ENCODE measurements at places on chromosomes 4 and X.

GRCh38 chr4:168648929-168649328, 152.1 kb downstream of the PALLD start:
- DNase-seq, result no peak

DNA sequence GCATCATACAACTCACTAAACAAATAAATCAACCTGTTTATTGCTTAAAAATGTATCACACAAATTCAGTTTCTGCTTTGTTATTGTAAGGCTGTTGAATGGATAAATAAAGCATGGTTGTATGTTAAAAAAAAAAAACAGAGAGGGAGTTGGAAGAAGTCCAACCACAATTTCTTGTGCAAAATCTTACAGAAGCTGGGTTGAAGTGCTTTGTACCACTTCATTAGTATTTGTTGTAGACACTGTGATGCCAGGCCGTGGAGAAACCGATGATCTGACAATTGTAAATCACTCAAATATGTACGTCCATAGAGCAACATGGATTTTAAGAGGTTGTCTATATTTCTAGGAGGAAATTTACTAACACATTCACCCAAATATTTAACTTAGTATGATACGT, 132.6 kb upstream of the MXRA5 start:
- DNase-seq, result no peak

- no peak for DNase-seq
These were observed 77.9 kb downstream of the TBL1X start for GRCh38 chrX:9542761-9543111.

DNA sequence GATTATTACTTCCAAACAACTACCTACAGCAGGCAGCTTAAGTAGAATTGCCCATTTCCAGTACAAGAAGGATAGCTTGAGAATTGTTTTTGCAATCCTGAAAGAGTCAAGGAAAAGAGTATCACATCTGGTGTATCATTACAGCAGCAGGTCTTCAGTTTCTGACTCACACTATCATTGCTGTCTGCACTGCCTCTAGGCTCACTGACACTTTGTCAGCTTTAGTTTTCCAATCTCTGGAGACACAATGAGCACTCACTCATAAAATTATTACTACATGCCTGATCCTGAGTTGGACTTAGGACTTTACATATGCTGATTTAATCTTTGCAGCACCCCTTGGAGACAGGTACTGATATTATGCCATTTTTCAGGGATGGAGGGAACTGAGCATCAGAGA, 244.6 kb upstream of the BOD1L1 start:
- no peak for DNase-seq

DNA sequence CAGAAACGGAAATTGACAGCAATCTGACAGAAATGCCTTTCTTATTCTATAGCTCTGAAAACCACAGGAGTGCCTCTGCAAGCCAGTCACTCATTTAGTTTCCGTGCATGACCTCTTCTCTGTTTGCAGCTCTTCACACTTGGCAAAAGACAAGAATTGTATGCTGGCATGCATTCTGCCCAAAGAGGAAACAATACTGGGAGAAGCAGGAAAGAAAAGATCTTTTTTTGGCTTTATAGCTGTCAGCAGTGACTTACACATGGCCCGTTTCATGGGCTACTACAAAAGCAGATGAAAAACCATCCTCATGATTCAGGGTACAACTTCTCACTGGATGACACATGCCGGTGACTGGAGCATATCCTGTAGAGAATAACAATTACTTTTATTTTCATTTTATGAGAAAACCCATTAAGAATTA, 249.4 kb downstream of the ADAMTS3 start:
- DNase-seq, result no peak

DNA sequence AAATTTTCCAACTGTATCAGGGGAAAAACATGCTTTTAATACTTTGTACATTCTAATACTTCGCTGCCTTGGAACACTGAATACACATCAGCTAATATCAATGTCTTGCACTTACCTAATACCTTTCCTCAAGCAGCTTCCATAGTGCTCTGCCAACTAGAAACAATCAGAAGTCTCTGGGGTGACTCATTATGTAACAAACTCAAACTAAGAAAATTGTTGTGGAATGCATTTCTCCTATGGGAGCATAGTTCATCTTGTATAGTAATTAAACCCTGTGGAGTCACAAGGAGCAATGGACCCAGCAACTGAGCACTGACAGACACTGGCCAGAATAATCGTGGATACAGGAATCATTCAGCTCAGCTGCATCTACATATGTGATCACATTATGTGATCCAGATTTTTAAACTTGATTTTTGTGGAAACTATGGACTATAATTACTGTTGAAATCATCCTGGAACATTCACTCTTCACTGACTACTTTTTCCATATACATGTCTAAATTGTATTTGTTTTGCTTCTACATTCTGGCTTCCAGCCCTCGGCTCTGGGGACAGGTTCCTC, 496.9 kb downstream of the TMA16 start:
- DNase-seq, result no peak

- no peak for DNase-seq
These were observed 205.6 kb downstream of the AFAP1 start for GRCh38 chr4:7733801-7734650.

- DNase-seq, result no peak
These were observed 4.1 kb downstream of the S100G start for GRCh38 chrX:16654093-16654492.

DNA sequence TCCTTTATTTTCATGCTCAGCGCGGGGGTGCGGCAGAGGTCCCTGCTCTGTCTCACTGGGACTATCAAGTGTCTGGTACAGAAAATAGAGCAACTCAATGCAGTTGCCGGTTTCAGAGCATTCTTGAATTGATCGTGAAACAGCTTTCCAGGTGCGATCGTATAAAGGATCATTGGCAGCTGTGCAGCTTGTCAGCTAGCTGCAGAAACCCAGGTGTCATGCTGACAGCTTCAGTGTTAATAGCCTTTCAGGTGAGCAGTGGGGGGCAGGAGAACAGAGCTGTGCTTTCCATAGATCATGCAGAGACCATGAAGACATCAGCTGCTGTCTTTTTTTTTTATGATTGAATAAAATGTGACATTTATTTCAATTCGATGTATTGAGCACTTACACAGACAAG, 583.9 kb downstream of the NLGN4X start:
- DNase-seq, result no peak

- peak; percentile 59 for DNase-seq
These were observed at the start of gene WDR45 for GRCh38 chrX:49079489-49080428. Gene WDR45 (minus strand): TSS chrX:49079887. CDS start chrX:49078095, 1,792 bp downstream.

- DNase-seq, result no peak
These were observed 125.1 kb upstream of the FUNDC1 start for GRCh38 chrX:44667771-44668170.

- no peak for DNase-seq
These were observed 557.7 kb downstream of the RAB28 start for GRCh38 chr4:12926189-12927066.

DNA sequence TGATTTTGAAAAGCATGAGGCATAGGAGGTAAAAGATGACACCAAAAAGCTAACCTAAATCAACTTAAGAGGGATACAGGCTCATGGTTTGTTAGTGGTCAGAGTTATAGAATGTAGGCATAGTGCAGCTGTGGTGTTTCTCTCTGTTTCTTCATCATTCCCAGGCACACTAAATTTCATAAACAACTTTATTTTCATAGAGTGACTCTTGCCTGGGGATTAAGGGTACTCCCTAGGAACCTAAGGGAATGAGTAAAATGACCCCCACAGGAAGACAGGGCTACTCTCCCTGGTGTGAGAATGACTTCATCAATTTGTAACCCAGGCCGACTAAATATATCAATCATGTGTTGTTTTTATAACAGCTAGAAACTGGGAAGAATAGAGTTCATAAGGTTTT, 11.1 kb downstream of the FABP2 start:
- DNase-seq, result no peak

DNA sequence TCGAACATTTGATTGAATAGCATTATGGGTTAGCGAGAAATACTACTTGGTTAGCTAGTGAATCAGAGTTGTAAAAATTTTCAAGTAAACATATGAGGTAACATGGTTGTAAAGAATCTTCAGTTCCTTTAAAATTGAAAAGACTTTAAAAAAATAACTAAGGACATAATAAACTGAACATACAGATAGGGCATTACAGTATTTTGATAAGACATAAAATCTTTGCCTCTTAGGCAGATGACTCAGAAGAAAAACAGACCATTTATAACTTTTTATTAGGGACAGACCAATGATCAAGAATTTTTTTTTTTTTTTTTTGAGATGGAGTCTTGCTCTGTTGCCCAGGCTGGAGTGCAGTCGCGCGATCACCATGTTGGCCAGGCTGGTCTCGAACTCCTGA, 43.1 kb downstream of the PNMA5 start:
- DNase-seq, result no peak

DNA sequence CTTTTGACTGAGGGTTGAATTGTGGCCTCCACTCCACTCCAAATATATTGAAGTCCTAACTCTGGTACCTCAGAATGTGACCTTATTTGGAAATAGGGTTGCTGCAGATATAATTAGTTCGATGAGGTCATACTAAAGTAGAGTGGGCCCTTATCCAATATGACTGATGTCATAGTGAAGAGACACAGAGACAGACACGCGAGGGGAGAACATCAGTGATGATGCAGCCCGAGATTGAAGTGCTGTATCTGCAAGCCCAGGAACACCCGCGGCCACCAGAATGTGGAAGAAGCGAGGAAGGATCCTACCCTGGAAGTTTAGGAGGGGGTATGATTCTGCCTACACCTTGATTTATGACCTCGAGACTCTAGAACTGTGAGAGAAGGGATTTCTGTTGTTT, 279.0 kb downstream of the ANKRD50 start:
- no peak for DNase-seq

DNA sequence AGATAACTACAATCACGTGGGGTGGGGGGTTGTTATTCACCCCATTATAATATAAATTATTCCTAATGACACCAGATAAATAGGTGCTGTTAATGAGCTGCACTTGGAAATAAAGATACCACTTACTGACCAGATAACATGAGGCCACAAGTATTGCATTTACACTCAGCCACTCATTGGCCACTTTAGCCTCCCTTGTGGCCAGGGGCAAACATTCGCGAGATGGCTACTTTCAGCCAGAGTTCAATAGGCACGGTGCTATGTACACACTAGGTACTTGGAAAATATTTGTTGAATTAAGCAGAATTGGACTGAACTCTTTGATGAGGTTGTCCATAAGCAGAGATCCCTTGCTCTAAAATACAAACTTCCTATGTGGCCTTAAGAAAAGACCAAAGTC, 713.7 kb upstream of the TENM3 start:
- no peak for DNase-seq

DNA sequence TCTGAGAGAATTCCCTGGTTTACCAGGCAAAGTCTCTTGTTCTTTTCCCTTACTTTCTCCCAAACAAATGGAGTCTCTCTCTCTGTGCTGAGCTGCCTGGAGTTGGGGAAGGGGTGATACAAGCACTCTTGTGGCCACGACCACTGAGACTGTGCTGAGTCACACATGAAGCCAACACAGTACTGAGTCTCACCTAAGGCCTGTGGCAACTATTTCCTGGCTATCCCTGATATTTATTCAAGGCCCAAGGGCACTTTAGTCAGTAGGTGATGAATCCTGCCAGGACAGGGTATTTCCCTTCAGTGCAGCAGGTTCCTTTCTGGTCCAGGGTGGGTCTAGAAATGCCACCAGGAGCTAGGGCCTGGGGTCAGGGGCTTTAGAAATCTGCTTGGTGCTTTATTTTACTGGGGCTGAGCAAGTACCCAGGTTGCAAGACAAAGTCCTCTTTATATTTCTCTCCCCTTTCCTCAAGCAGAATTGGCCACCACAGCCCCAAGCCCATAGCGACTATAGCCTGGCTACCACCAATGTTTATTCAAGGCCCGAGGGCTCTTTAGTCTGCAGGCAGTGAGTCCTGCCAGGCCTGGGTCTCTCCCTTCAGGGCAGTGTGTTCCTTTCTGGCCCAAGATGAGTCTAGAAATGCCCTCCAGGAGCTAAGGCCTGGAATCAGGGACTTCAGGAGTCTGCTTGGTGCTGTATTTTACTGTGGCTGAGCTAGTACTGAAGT, 10.5 kb downstream of the ARL13A start:
- DNase-seq, result no peak

GRCh38 chr4:157320092-157320491, 99.6 kb downstream of the GRIA2 start:
- DNase-seq, result no peak

- DNase-seq, result no peak
These were observed 28.4 kb downstream of the CXorf58 start for GRCh38 chrX:23936180-23936579.

DNA sequence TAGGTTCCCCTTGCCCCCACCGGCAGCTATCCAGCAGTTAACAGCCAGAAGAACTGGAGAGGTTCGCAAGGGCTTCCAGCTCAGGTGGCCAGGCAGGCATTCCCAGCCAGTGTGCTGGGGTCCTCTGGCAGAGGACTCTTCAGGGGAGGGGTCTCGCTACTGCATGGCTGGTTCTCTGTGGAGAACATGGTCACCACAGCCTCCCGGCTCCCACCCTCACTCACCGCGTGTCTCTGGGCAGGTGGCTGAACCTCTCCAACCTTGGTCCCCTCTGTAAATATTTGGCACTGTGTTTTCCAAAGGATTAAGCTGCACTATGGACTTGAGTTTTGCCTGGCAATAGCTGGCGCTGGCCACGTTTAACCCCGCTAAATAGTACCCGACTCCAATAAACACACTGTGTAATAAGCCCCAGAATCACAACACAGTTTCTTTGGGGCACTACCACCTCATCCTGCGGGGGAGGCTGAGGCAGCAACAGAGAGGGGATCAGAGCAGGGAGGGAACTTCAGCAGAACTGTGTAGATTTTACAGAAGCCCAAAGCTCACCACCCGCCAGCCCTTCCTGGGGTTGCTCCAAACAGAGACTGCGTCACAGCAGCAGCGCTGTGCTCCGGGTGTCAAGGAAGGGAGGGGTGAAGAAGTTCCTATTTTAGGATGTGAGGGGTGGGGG, 15.2 kb downstream of the BCOR start:
- DNase-seq, result no peak

GRCh38 chr4:11866391-11866790, 437.7 kb upstream of the HS3ST1 start:
- no peak for DNase-seq

- DNase-seq, result no peak
These were observed 44.9 kb upstream of the BBS12 start for GRCh38 chr4:122687531-122688061.

- no peak for DNase-seq
These were observed 19.7 kb downstream of the TRIM2 start for GRCh38 chr4:153223930-153224329.

GRCh38 chr4:56871371-56871866, 36.3 kb upstream of the REST start:
- peak; percentile 8 for DNase-seq

DNA sequence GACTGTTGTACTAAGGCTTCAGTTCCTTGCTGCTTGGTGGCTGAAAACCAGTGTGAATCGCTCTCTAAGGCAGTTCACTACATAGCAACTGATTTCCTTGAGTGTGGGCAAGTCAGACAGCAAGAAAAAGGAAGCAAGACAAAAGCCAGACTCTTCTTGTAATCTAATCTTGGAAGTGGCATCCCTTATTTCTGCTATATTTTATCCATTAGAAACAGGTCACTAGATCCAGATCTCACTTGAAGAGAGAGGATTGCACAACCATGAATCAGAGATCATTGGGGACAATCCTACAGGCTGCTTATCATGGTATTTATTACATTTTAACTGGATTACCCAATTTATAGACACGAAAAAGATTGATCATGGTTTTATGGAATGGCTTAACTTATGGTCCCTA, 684.5 kb downstream of the GRID2 start:
- no peak for DNase-seq

- no peak for DNase-seq
These were observed 127.4 kb upstream of the EDA2R start for GRCh38 chrX:66766318-66766717.

GRCh38 chr4:109435635-109436034, 2.0 kb downstream of the SEC24B start:
- no peak for DNase-seq

Data from endothelial cell (in vitro differentiated cells).